ENCODE measurements at places on chromosomes 4 and X. TPM values are rescaled to one million over a fixed set of nuclear protein-coding genes. Genes with fewer than 3 reads are reported as not detected.

Gene PROM1
- 32.7 TPM for polyA plus RNA-seq

Gene JCHAIN
- 2.2 TPM for polyA plus RNA-seq

Gene DCHS2
- polyA plus RNA-seq = 1.8 TPM

Gene NUDT10
- 10.6 TPM for polyA plus RNA-seq

Gene PORCN
- polyA plus RNA-seq = 8.9 TPM

Gene NPNT
- 69.8 TPM for polyA plus RNA-seq

Gene H2BW2
- 1.3 TPM for polyA plus RNA-seq

Gene GAGE12E
- not detected for polyA plus RNA-seq

Gene TBC1D14
- polyA plus RNA-seq = 44.6 TPM

Gene FAM199X
- 29.0 TPM for polyA plus RNA-seq

Gene ENPEP
- polyA plus RNA-seq = 49.6 TPM

Gene SOWAHD
- 0.50 TPM for polyA plus RNA-seq

Gene GLOD5
- 1.6 TPM for polyA plus RNA-seq

Gene FGF5
- 0.03 TPM for polyA plus RNA-seq

Gene HELT
- not detected for polyA plus RNA-seq

Gene TCEAL5
- 2.4 TPM for polyA plus RNA-seq

Gene HAUS7
- 36.5 TPM for polyA plus RNA-seq

Gene TEX11
- polyA plus RNA-seq = not detected

Gene GC
- polyA plus RNA-seq = not detected

Gene DUX4
- polyA plus RNA-seq = 0.51 TPM

Gene CCDC160
- 2.2 TPM for polyA plus RNA-seq

Gene PPP1R2C
- not detected for polyA plus RNA-seq

Gene ZNF711
- polyA plus RNA-seq = 90.0 TPM

Gene BMX
- polyA plus RNA-seq = 2.3 TPM

Gene GCNA
- polyA plus RNA-seq = 2.0 TPM

Gene SLC25A6
- 401 TPM for polyA plus RNA-seq

Gene KIAA1210
- 1.4 TPM for polyA plus RNA-seq

Gene SGCB
- polyA plus RNA-seq = 41.7 TPM

Gene RNF128
- polyA plus RNA-seq = 2.1 TPM

Gene SOD3
- polyA plus RNA-seq = 17.6 TPM

Gene TREX2
- 1.2 TPM for polyA plus RNA-seq

Gene GRPR
- 0.37 TPM for polyA plus RNA-seq

Gene GAGE13
- polyA plus RNA-seq = not detected

Gene MAGEA12
- polyA plus RNA-seq = not detected

Gene POLN
- 3.5 TPM for polyA plus RNA-seq

Gene TCEAL6
- not detected for polyA plus RNA-seq

Gene HTR2C
- 0.06 TPM for polyA plus RNA-seq

Gene ELOVL6
- 11.8 TPM for polyA plus RNA-seq

Gene TMSB15B
- polyA plus RNA-seq = 31.7 TPM

Gene PPP4R3C
- polyA plus RNA-seq = not detected

Gene SAGE1
- not detected for polyA plus RNA-seq

Gene ASB9
- 11.3 TPM for polyA plus RNA-seq

Gene HERC5
- polyA plus RNA-seq = 6.9 TPM

Gene FAM47A
- polyA plus RNA-seq = not detected

Gene PPM1K
- polyA plus RNA-seq = 13.3 TPM

Data from right lung (tissue), 10 donors.